ENCODE measurements at places on chromosomes 11 and 22.
A peak's percentile ranks its signal among the peaks of the same experiment; 100 is the strongest.

DNA sequence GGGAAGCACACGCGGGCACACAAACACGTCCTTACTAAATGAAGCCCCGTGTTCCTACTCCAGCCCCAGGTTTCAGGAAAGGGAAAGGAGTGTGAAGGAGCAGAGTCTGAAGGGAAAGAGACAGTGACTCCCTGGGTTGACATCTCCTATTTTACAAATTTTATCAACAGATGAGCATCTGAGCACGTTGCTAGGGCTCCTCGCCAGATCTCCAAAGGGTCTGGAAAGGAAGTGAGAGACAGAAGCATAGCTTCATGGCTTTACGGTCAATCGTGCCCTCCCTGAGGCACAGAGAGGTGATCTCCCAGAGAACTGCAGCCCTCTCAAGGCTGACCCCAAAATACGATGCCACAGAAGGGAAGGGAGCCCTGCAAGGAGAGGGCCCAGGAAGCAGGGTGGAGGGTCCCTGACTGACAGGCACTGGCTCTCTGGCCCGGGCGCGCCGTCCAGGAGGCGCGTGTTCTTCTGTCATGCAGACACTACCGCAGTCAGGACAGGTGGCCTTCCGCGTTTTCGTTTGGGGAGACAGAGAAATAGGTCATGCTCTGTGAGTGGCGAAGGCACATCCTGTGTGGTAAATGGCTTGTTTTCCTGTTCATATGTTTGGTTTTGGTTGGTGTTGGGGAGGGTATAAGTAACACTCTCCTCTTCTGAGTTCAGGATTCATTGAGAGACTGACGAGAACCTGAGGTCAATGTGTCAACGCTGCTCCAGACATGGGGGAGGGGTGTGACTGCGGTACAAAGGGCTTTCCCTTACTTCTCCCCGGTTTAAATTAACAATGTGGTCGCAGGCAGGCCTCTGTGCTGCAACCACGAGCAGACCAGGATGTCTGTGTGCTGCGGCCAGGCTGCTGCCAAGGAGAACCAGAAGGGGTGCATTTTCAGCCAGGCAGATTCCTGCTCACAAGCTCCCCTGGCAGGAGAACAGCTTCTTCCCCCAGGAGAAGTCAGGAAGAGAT is 813.3 kb downstream of the OPCML start:
- DNase-seq, result peak; percentile 16

DNA sequence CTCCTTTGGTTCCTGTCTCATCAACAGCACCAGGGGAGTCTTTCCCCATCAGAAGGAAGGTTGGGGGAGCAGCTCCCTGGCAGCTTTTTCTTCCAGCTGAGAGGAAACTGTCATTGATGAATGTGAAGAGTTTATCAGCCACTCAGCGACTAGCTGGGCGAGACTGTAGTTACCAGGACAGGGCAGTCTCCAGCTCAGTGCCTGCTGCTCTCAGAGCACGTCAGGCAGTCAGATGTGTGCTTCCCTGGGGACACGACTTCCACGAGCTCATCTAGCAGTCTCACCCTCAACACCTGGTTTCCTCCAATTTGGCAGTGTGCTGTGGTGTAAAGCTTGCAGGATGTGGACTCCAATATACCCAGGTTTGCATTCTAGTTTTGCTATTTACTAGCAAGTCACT is 12.5 kb upstream of the C1QTNF4 start:
- no peak for DNase-seq

GRCh38 chr11:102428696-102429095 is 23.9 kb downstream of the TMEM123 start:
- no peak for DNase-seq

DNA sequence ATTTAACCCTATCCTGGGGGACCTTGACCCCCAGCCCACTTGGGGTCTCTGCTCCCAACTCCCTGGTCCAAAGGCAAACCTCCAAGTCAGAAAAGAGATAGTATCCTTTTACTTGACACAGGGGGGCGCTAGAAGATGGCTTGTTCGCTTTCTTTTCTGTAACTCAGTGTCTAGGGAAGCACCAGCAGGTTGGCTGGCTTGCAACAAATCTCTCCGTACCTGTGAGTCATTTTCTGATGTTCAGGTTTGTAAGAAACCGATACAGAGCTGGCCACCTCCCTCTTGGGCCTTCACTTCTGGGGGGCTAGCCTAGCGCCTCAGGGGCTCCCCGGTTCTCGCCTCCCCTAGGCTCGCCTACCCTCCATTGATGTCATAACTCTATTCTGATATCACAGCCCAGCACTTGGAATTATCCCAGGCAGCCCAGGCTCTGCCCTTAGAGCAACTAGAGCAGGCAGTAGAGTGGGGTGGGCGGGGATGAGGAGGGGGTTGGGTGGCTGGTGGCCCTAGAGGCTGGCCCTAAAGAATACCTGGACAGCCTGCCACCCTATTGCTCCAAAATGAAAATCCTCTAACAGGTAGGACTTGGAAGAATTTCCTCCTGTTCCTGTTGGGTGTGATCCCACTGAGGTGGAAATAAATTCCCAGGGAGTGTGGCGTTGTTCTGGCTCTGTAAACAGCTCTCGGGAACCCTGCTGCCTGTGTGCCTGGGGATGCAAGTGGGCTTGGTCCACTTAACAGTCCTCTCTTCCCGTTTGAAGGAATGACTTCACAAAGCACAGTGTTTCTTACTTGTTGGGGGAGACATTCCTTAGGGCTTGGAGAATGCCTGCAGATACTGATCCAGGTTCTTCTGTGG is 69.4 kb downstream of the OSBP2 start:
- peak; percentile 38 for DNase-seq

GRCh38 chr11:118843565-118843964 is 40.1 kb upstream of the CXCR5 start:
- DNase-seq, result no peak

DNA sequence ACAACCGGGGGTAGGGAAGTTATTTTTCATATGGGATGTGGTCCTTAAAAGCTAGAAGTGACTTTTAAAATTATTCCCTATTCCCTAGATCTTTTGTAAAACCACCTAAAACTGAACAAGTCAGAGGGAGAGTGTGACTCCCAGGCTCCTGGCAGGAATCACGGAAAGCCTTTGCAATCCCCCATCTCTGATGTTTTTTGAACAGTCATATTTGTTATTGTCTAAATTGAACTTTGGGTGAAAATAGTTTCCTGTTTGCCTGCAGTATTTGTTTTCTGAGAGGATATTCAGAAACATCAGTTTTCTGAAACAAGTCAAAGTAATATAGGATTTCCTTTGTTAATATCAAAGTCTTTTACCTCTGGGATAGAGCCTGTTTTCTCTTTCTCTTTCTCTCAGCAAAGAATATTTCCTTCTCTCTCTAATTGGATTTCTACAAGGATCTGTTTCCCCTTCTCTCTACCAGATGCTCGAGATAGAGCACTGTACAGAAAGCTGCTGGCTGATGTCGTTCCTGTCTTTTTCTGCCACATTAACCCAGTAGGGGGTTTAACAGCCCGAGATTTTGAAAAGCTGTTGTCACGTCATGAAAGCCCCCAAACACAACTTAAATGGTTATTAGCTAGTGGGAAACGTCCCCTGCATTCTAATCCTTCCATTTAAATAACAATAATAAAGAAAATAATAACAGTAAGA is 132.2 kb upstream of the PITPNB start:
- DNase-seq, result no peak

DNA sequence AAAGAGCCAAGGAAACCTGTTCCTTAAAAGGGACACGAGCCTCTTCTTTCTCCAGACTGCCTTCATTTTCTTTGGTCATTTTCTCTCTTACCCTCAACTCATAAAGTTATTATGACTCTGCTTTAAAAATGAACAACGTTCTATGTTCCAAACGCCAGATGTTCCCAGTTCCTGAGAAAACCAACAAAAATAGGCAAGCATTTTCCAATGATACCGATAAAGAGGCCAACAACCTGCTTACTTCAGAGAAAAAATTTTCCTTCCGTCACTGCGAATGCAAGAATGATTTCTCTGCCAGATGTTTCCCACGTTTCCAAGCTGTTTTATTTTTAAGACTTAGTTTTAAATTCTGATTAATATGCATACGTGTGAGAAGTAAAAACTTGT is 315 bp upstream of the TRPC6 start:
- DNase-seq, result no peak

DNA sequence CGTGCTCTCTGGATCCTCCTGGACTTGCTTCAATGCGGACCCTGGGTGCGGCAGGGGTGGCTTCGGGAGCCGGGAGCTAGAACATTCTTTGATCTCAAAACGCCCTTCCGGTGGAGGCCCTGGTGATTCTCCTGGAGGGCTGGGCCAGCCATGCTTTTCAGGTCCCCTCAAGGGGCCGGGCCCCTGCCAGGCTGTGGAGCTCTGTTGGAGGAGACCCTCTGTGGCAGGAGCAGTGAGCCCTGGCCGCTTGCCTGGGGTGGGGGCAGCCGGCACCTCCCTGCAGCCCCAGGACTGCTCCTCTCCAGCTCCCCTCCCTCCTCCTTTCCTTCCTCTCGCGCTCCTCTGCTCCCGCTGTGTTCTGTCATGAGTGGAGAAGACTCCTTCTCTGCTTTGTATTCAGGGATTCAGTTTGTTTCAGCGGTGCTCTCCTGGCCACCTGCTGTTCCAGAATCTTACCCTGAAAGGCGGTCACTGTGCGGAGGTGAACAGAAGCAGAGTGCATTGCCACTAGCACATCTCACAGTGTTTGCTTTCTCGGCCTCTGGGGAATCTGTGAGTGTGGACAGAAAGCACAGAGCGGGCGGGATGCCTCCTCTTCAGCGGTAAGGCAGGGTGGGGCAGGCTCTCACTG is 289.1 kb downstream of the TBC1D22A start:
- no peak for DNase-seq

- no peak for DNase-seq
These were observed 20.1 kb upstream of the NCAM1 start for GRCh38 chr11:112941104-112941503.

DNA sequence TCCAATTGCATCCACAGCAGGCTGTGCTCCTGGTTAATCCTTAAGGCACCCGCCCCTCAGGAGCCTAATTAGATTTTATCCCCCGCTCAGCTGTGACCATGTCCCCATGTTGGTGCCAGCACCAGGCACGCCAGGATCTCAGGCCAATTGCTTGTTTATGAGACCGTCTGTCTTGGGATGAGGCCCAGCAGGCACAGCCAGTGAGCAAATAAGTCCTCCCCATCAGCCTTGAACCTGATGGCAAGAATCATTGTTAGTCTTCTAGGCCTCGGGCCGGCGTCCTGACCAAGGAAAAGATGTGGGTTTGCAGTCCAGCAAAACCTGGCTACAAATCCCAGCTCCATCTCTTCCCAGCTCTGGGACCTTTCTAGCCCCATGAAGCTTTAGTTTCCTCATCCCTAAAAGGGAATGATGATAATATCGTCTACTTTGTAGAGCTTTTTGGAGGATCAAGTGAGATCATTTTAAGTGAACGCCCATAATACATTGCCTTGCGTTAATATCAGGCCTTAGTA is 57.3 kb downstream of the TP53I11 start:
- no peak for DNase-seq

DNA sequence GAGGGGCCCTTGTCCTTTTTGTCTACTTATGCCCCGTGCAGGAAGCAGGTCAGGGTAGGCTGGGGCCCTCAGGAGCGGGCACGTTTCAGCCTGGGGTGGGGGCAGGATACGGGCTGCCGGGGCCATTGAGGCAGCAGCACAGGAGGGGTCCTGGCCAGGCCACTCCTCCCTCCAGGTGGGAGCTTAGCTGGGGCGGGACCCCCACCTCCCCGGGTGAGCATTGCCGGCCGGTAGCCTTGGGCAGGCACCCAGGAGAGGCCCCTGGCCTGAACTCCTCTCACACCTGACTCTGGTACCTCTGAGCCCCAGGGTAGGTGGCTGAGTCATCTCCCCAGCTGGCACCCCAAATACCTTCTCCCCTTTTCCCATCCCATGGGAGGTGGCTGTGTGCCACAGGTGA is 5.0 kb upstream of the MUC6 start:
- DNase-seq, result no peak

- no peak for DNase-seq
These were observed 18.4 kb upstream of the IL2RB start for GRCh38 chr22:37167981-37168647.

DNA sequence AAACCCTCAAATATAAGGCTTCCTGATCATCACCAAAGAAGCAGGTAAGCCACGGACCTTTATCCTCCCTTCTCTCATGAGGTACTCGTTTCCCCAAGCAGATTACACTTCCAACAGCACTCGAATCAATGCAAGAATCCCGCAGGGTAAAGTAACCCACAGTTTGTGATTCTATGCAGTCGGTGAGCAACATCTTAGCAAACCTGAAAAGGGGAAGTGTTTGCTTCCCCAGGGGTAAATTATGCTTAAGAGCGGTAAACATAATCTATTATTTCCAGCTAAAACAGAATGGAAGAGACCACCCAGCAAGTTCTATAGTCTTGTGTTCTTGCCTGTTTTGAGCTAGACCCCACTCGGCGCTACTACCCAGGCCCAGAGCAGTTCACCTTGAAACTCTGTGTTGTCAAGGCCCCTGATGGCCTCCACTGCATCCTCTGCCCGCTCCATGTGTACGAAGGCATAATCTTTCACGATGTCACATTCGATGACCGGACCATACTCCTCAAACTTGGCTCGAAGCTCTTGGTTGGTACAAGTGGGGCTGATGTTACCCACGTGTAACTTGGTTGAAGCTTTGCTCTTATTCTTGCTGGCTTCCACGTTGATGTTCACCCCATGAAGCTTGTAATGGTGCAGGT is 1.3 kb downstream of the RBM4B start:
- no peak for DNase-seq

DNA sequence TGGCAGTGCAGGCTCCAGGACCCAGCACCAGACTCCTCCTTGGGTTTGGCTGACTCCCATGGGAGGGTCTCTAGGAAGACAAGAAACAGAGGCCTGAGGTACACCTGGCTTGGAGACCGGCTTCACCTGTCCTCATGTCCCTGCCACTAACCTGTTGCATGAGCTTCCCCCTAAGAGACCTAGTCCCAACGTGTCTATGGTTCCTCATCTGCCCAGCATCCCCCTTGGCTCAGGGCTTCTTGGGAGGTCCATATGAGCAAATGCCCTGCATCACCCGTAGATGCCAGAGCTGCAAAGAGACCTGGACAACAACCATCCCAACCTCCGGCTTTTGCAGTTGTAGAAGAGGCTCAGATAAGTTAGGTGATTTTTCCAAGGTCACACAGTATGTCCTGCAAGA is 123.5 kb downstream of the BUD13 start:
- no peak for DNase-seq

- DNase-seq, result no peak
These were observed 601.0 kb upstream of the RAG2 start for GRCh38 chr11:37199082-37199481.

DNA sequence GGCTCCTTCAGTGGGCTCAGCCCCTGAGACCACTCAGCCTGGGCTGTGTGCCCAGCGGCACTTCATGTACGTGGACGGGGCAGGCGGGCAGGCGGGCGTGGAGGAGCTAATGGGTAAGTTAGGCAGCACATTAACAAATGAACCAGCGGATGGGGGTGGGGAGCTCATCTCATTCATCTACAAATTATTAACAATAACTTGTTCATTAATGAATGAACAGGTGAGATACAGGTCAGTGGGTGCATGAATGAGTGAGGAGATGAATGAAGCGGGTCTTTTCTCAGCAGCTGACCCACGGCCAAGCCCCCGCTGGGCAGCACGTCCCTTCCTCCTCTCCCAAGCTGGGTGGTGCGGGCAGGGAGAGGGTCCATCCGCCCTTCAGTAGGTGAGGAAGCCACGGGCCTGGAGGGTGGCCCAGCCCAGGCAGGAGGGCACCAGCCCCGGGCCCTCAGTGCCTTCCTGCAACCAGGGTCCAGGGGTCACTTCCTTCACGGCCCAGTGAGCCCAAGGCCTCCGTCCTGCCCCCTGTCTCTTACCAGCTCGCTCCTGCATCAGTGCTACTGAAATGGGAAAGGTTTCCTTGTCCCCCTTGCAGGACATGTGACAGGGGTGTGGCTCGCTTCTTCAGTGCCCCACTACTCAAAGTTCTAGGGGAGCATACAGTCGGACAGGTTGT is 60.5 kb upstream of the KCNQ1OT1 start:
- DNase-seq, result no peak

Data from activated T-cell treated with anti-CD3 and anti-CD28 coated beads for 24 hours (primary cell).